ENCODE measurements at places on chromosomes 7 and 10.

DNA sequence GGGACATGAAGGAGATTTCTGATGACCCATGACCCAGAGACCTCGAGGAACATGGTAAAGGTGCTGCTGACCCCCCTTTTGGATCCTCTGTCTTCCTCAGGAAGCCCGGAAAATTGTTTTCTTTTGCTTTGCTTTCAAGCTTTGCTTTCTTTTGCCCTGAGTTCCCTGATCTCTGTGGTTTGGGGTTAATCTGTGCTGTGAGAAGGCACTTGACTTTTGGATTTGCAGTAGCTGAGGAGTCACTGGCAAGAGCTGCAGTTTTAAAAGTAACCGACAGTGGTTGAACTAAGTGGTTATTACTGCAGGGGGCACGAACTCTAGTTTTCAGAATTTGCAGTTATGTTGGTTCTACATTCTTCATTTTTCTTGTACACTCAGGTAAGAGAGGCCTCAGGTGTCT lies 53.0 kb downstream of the PDZD8 start:
- no peak for DNase-seq

- DNase-seq = no peak
Observed at GRCh38 chr10:59805014-59805413, 51.8 kb upstream of the MRLN start.

DNA sequence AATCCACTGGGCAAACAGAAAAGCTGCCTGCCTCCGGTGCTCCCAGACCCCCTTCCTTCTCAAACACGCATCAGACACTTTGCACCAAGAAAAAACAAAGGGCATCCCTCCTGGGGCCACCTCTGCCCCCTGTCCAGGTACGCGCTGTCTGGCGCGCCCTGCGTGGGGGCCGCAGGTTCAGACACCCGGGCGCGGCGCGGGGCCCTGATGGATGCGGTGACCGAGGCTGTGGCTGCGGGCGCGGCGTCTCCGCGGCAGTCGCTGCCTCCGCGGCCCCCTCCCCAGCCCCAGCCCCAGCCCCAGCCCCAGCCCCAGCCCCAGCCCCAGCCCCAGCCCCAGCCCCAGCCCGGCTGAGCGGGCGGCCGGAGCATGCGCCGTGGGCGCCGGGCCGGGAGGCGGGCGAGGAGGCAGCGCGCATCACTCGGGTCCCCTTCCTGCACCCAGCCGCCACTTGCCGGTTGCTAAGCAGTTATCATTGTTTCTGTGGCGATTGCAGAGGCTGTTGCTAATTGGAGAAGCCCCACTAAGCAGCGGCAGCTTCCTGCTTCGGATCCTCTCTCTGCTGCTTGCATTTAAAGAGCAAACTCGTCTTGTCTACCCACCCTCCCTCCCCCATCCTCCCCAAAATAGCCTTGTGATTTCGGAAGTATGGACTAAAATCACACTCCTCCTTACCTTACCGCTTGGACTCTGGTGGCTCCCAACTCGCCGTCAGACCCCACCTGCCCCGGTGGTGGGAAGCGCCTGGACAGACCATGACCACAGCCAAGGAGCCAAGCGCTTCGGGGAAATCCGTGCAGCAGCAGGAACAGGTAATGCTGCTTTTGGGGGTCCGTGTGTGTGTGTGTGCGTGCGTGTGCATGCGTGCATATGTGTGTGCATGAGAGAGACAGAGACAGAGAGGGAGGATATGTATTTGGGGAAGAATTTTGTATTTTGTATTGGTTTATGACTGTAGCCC lies 252.8 kb downstream of the DPP6 start:
- DNase-seq = no peak

DNA sequence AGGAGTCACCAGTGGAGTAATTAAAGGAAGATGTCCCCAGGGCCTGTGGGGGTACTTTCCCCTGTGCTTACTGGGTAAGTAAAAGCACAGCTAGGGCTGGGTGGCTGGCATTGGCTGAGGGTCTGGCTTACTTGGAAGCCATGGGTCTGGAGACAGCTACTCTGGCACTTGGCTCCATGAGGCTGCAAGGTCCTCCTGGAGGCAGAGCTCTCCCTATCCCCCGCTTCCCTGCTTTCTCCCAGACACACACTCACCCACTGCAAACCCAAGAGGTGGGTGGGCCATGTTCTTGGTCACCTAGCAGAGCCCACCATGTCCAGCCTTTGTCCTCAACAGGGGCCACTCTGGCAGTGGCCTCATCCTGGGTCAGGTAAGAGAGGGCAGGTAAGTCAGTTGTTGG lies 13.3 kb downstream of the EMX2 start:
- no peak for DNase-seq

DNA sequence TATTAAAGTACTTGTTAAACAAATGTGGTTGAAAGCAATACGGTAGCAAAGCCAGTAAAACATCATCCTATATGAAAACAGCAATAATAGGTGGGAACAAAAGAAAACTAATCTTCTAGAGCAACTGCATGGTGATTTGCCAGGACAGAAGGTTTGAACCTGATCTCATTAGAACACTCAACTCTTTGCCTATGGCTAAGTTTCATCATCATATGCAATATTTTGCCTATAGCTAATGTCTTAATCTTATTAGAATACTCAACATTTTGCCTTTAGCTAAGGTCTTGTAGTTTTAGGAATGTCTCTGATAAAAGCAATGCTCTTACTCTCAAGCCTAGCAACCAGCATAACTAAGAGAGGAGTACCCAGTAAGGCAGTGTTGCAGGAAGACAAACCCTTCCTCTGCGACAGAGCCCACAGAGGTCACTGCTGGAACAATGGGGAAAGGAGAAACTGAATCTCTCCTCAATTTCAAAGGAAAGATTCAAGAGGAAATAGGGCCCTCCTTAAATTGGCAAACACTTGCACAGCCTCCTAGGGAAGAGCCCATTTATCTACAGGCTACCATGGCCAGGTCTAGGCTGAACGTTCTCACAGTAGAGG lies 38.3 kb downstream of the CADPS2 start:
- no peak for DNase-seq

- DNase-seq = no peak
Observed at GRCh38 chr7:45881759-45882464, 6.4 kb upstream of the IGFBP1 start.

DNA sequence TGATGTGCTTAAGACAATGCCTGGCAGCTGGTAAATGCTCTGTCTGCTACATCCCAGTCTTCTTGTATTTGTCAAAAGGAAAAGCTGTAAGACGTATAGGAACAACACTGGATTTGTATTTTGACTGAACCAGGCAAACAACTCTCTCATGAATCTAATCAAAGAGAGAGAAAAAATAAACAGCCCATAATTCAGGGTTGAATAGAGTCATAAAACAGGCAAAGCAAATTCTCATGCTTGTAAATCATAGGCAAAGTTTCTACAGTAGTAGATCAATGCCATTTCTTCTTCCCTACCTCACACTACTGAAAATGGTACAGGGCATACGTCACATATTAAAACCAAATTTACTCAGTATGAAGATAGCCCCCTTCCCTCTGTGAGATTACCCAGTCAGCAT lies 166.3 kb downstream of the SKIDA1 start:
- no peak for DNase-seq

DNA sequence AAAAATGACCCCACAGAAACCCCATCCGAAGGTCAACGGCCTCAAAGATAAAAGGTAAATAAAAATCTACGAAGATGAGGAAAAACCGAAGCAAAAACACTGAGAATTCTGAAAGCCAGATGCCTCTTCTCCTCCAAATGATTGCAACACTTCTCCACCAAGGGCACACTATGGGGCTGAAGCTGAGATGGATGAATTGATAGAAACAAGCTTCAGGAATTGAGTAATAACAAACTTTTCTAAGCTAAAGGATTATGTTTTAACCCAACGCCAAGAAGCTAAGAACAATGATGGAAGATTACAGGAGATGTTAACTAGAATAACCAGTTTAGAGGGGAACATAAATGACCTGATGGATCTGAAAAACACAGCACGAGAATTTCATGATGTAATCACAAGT lies 127.8 kb downstream of the MACC1 start:
- DNase-seq = no peak

DNA sequence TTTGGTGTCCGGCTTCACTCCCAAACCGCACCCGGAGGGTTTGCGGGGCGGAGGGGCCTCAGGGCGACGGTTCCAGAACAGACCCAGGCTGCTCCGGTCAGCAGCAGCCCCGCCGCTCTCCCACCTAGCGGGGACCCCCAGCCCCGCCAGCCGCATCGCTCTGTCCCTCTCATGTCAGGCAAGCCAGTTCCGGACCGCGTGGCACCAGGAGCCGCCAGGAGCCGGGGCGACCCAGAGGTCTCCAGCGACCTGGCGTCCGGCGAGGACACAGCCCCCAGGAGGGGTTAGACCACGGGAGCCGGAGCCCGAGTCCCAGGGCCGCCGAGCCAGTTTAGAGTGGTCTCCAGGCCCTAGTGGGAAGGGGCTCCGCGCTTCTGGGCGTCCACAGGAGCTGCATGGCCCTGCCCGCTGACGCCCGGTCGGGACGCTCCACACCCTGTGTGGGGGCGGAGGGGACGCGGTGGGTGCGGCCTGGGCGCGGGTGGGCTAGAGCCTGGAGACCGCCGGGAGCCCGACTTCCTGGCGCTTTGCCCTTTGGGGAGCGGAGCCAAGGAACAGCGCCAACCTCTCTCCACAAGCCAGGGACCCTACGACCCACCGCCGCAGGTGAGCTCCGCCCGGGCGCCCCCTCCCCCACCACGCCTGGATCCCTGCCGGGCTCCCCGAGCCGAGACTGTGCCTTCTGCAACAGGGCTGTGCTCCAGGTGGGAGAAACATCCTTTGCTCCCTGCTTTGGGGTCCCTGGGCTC lies 43.4 kb downstream of the ZNF117 start:
- DNase-seq = no peak

DNA sequence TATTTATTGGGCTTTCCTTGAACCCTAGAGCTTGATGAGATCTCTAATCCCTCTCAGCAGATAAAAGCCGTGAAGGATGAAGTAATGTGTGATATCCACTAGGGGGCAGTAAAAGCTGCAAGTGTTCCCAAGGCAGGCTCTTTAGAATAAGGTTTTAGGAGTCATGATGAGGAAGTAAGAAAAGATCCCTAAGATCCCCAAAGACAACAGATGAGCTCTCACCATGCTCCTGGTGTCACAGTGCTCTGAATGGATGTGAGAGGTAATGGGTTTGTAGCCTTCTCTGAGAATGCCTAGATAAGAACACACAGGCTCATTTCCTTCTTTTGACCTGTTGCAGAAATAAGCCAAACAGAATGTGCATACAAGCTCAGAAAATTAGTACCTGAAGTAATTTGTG lies 70.4 kb upstream of the ITPRID1 start:
- DNase-seq = no peak

DNA sequence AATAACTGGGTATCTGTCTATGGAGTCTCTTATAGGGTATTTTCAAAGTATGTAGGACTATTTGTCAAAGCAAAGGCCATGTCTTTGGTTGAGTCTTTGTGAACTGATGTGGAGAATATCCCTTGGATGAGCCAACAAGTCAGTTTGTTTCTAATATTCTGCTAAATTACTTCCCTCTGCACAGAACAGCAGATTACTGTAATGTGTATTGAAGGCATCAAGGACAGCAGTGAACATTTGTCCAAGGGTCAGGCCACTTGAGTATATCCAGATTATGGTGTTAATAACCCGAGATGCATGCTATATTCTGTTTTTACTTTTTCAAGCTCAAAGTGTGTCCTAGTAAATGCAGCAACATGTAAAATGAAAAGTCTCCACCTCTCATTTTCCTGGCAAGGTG lies 144.2 kb upstream of the GLI3 start:
- DNase-seq = no peak

- DNase-seq = no peak
Observed at GRCh38 chr7:134318443-134318842, 1.7 kb upstream of the SLC35B4 start.

Data from activated CD8-positive, alpha-beta memory T cell treated with anti-CD3 and anti-CD28 coated beads for 4 hours (primary cell).